Activated B cell treated with CpG ODN at 0.5 μM for 24 hours (primary cell): ENCODE measurements at places on chromosomes 5 and 9.

DNA sequence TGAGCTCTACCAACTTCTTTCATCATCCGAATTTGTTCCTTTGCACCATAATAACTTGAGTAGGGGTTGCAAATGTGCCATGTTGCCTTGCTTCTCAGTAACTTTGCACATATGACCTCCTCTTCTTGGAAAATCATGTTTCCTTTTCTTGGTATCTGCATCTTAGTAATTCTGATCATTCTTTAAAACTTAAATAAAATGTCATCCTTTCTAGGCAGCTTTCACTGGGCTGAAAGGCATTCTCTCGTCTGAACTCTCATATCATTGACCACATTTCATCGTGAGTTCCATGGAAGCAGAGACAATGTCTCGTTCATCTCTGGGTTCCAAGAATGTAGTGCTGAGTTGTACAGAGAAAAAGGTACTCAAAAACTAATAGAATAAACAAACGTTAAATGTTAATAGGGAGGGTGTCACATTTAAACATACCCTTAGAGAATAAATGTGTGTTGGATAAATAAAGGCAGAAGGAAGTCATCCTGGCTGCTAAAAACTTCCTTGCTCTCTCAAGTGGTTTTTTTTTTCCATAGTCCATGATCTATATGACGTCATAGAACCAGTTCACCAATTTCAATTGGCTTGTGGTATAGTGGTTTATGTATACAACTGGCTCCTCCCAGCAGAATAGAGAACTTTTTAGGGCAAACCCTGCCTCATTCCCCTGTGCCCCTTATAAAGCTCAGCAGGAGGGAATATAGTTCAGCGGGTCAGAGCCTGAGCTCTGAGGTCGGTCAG, 218.1 kb upstream of the TRIM32 start:
- no peak for DNase-seq

- no peak for DNase-seq
These were observed 122.1 kb downstream of the SNX18 start for GRCh38 chr5:54639621-54640020.

GRCh38 chr9:79621916-79622575, 50.3 kb downstream of the TLE4 start:
- no peak for DNase-seq

DNA sequence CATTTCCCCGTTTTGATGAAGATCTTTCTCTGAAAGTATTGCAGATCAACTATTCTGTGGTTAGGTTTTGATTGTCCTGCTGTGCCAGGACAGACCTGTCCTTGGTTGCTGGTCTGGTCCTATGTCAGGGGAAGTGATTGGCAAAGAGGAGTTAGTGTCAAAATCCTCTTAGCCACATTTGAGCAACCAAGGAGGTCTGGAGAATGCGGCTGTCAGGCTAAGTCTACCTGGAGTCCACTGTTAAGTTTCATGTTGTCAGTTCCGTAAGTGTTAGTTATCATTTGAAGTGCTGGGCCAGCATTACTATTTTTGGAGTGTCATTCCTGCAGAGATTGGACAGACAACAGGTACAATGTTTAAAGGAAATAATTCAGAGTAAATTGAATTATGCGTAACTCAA, 62.3 kb downstream of the UBE2QL1 start:
- DNase-seq = no peak

DNA sequence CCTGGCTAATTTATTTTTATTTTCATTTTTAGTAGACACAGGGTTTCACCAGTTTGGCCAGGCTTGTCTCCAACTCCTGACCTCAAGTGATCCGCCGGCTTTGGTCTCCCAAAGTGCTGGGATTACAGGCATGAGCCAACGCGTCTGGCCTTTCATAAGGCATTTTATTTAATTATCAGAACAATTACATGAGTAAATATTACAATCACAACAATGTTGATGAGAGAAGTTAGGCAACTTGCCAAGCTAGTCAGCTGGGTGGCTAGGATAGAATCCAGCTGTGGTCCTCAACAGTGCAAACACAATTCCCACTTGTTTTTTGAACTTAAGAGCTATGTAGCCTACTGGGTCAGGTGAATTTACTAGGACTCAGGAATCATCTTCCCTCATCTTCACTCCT, 22.0 kb downstream of the C9orf57 start:
- no peak for DNase-seq

DNA sequence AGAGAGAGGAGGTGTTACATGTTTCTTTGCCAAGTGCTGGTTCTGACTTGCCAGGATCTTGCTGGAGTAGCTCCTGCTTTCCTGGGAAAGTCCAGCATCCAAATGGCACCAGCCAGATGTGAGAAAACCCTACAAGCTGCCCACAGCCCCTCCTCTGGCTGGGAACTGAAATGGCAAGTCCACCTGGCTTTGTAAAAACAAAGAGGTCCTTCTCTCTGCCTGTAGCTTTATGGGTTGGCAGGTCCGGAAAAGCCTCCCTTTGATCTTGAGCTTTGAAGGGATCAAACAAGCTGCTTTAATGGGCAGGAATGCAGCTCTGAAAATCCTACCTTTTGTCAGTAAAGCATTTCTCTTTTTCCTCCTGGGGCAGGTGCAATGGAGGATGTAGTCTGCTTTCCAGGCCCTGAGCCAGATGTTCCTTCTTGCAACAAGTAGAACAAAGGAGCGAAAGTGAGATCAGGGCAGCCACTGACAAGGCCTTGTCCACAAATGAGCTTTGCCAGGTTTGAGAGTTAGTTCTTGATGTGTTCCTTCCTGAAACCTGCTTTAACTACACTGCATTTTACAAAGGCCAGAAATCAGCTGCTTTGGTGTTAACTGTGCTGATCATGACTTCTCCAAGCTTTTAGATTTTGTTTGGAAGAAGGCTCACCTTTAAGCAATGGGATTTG, 456.7 kb downstream of the ZNF608 start:
- no peak for DNase-seq

DNA sequence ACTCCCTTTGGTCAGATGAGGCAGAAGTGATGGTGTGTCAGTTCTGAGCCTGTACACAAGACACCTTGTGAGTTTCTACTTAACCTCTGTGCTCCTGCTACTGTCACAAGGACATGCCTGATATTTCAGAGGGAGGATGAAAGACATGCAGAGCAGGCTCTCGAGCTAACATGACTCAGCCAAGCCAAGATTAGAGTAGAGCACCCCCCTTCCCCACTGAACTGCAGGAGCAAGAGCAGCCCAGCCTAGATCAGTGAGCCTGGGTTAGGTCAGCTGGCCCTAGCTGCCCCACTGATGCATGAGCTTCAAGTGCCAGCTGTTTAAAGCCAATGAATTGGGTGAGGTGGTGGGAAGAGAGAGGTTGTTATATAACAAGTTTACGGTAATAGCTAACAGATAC, 36.7 kb downstream of the BRINP1 start:
- no peak for DNase-seq

DNA sequence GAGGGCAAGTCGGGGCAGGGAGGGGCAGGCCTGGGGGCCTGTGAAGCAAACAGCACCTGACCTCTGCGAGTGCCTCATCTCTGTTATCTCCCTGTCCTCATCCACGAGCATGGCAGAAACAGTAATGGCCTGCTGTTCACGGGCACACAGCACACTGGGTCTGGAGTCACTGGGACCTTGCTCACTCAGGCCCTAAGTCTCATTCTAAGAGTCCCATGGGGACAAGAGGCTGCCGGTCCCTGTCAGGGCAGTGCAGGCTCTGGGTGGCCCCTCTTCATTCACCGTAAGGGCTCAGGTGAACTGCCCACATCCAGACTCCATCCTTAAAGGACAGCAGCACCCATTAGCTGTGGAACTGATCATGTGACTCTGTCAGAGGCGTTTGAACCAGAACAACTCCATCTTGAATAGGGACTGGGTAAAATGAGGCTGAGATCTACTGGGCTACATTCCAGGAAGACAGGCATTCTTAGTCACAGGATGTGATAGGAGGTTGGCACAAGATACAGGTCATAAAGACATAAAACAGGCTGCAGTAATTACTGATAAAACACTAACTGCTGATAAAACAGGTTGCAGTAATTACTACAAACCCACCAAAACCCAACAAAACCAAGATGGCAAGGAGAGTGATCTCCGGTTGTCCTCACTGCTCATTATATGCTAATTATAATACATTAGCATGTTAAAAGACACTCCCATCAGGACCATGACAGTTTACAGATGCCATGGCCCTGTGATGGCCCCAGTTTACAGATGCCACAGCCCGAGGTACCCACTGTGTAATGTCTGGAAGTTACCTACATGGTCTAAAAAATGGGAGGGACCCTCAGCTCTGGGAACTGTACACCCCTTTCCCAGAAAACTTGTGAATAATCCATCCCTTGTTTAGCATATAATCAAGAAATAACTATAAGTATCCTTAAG, 28.7 kb downstream of the BICD2 start:
- no peak for DNase-seq

DNA sequence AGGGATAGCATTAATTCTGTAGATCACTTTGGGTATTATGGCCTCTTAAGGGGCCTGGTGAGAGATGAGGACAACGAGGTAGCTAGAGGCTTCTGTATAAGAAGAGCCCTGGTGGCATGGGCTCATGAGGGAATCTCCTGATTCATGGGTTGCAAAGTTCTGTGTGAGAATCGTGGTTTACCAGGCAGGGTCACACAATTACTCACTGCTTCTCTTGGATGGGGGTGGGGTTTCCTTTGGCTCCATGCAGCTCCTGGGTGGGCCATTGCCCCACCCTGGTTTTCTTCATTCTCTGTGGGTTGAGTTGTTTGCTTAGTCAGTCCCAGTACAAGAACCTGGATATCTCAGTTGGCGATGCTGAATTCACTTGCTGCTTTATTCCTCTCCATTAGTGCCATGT, 30.9 kb upstream of the TNFSF15 start:
- no peak for DNase-seq
